Thoracic aorta (tissue), 2 donors: ENCODE measurements at places on chromosomes 1 and 21.

DNA sequence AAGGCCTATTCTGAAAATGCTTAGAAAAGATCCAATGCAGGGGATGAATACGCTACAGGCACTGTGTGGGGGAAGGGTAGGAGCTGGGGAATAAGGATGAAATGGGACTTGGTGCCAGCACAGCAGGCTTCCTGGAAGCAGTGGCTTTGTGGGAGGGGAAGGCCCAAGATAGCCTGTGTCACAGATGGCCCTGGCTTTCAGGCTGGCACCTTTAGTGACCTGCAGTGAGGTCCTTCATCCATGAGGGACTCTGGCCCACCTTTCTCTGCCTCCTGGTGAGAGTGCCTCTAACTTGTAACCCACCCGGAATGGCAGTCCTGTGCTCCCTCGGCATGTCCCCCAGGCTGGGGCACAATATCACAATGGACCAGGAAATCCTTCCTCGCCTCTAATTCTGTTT is 919 bp downstream of the CHI3L1 start:
- no peaks in the 10 kb centered on the region for H3K36me3 ChIP-seq
- no peaks in the 10 kb centered on the region for H3K27me3 ChIP-seq
- no peaks in the 10 kb centered on the region for H3K4me1 ChIP-seq
- H3K27ac ChIP-seq: no peak overlapping the region
- no peak overlapping the region for H3K4me3 ChIP-seq

DNA sequence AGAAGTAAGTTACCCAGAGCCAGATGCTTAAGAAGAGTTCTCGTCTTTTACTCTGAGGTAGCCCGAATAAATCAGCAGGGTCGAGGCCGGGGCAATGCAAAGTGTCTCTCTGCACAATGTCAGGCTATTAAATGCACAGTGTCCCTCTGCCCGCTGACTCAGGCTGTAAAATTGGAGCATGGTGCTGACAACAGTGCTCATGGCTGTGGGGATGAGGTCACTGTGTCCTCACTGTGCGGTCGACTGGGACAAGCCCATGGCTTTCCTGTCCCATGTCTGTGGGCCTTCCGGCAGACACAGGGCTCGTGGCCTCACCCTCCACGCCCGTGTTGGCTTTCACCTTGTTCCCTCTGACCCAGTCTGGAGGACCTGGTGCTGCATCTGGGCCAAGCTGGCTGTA is 14.6 kb upstream of the SLC2A1 start:
- no peak overlapping the region for H3K4me3 ChIP-seq
- H3K4me1 ChIP-seq: no peaks in the 10 kb centered on the region
- peaks cover 4% of the 10 kb centered on the region for H3K36me3 ChIP-seq
- no peaks in the 10 kb centered on the region for H3K27me3 ChIP-seq
- DNase-seq: no peak

- H3K36me3 ChIP-seq: no peaks in the 10 kb centered on the region
- H3K27me3 ChIP-seq: no peaks in the 10 kb centered on the region
- H3K27ac ChIP-seq: no peak overlapping the region
- H3K4me1 ChIP-seq: no peaks in the 10 kb centered on the region
- no peak overlapping the region for H3K4me3 ChIP-seq
- no peak for DNase-seq
These were observed 40.9 kb downstream of the KCNK1 start for GRCh38 chr1:233654658-233655280.

- peaks cover 28% of the 10 kb centered on the region for H3K4me1 ChIP-seq
- H3K4me3 ChIP-seq: no peak overlapping the region
- no peak for DNase-seq
- H3K27me3 ChIP-seq: no peaks in the 10 kb centered on the region
These were observed 85.6 kb downstream of the STUM start for GRCh38 chr1:226634166-226634588.

DNA sequence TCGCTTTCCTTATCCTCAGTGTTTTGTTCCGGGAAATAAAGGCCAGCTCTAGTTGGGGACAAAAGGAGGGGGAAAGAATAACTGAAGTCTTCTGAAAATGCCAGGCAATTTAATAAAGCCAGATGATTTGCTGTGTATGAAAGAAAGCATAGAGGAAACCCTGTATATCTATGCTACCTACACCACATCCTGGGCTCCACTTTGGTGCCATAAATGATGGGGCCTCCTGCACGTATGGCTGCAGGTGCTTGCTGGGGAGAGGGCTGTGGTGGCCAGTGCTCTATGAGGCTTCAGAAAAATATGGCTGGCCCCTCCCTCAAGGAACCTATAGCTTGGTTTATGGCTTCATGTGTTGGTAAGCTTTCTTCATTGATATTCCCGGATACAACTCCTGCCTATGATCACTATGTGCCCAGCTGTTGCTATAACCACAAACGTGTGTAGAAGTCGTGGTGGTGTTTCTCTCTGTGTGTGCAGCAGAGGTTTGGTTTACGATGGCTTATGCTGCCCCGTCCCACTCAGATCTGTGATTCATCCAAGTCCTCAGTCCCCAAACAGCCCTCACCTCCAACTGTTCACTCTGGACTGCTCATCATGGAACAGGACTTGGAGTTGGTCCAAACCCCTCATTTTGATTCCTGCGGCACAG is 59.5 kb downstream of the BACE2 start:
- H3K27ac ChIP-seq: no peak overlapping the region
- H3K4me3 ChIP-seq: no peak overlapping the region
- peaks cover 12% of the 10 kb centered on the region for H3K4me1 ChIP-seq
- no peak for DNase-seq
- H3K36me3 ChIP-seq: peaks cover 19% of the 10 kb centered on the region

GRCh38 chr1:107975851-107976250 is 10.9 kb upstream of the VAV3 start:
- H3K27me3 ChIP-seq: no peaks in the 10 kb centered on the region
- H3K36me3 ChIP-seq: no peaks in the 10 kb centered on the region
- H3K4me1 ChIP-seq: no peaks in the 10 kb centered on the region
- H3K27ac ChIP-seq: no peak overlapping the region
- no peak overlapping the region for H3K4me3 ChIP-seq

DNA sequence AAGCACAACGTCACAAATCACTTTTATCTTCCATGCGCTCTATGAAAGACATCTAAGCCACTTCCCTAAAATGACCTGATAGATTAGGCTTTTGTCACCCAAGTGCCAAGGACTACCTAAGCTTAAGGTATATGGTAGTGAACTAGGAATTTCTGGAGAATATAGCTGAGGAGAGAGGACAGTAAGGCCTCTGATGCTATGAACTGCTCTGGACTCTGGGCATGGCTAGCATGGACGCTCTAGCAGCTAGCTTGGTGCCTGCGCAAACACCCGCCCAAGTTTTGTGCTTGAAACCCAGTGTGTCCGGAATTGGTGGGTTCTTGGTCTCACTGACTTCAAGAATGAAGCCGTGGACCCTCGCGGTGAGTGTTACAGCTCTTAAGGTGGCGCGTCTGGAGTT is 42.5 kb downstream of the OR10J5 start:
- H3K4me3 ChIP-seq: no peak overlapping the region
- no peaks in the 10 kb centered on the region for H3K27me3 ChIP-seq
- H3K27ac ChIP-seq: no peak overlapping the region
- DNase-seq: no peak

DNA sequence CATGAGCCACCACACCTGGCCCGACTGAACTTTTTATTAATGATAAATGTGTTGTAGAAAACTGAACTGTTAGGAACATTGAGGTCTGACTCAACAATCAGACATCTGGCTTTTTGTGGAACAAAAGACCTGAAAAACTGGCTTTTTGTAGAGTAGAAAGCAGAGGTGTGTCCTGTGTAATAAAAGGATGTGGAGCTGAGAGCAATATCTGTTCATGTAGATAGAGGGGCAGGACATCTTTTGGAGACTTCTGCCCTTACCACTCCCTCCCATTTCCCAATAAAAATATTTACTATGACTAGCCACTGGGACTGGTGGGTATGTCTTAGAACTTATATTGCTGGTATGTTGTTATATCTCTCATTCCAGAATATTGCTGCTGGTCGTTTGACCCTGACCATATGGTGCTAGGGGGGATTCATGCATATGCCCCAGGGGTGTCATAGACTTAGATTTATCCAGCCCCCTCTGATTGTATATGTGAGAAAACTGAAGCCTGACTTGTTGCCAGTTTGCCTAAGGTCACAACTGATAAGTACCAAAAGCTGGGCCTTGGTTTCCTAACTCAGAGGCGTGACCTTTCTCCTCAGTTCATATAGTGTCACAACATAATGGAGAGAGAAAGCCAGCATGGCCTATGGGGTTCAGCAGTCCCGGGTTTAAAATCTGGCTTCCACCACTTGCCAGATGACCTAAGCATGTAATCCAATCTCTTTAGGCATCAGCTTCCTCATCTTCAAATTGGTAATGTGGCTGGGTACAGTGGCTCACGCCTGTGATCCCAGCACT is 33.5 kb upstream of the PIGV start:
- peaks cover 15% of the 10 kb centered on the region for H3K4me1 ChIP-seq
- no peak for DNase-seq
- no peaks in the 10 kb centered on the region for H3K27me3 ChIP-seq
- no peaks in the 10 kb centered on the region for H3K36me3 ChIP-seq
- no peak overlapping the region for H3K4me3 ChIP-seq

DNA sequence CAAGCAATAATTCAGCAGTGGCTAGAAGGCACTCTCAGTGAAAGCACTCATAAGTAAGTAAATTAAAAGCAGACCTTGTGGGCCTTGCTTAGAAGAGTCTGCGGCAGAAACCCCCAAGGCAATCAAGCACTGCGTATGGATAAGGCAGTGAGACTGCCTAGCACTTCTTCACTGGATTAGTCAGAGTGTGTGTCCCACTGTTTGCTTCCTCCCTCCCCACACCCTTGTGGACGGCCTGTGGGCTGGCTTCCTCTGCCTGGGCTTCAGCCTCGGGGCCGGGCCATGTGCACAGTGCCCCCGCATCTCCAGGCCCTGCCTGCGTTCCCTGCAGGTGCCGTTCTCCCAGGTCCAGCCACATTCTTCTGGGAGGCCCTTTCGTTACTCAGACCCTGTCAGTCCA is 23.8 kb downstream of the AGT start:
- no peaks in the 10 kb centered on the region for H3K4me1 ChIP-seq
- no peak for DNase-seq
- no peak overlapping the region for H3K4me3 ChIP-seq
- peaks cover 51% of the 10 kb centered on the region for H3K36me3 ChIP-seq
- H3K27ac ChIP-seq: no peak overlapping the region
- H3K27me3 ChIP-seq: no peaks in the 10 kb centered on the region

GRCh38 chr1:223776075-223776814 is 63.9 kb downstream of the CAPN2 start:
- no peak for DNase-seq
- no peak overlapping the region for H3K4me3 ChIP-seq
- peak overlapping the region; percentile 51 for H3K27ac ChIP-seq
- H3K36me3 ChIP-seq: peaks cover 38% of the 10 kb centered on the region

- no peak for DNase-seq
- H3K4me1 ChIP-seq: no peaks in the 10 kb centered on the region
- peak overlapping the region; percentile 20 for H3K27ac ChIP-seq
- H3K4me3 ChIP-seq: peak overlapping the region; percentile 86
- H3K36me3 ChIP-seq: no peaks in the 10 kb centered on the region
- H3K27me3 ChIP-seq: no peaks in the 10 kb centered on the region
These were observed 1.4 kb upstream of the CACNA1S start for GRCh38 chr1:201113451-201114244.

DNA sequence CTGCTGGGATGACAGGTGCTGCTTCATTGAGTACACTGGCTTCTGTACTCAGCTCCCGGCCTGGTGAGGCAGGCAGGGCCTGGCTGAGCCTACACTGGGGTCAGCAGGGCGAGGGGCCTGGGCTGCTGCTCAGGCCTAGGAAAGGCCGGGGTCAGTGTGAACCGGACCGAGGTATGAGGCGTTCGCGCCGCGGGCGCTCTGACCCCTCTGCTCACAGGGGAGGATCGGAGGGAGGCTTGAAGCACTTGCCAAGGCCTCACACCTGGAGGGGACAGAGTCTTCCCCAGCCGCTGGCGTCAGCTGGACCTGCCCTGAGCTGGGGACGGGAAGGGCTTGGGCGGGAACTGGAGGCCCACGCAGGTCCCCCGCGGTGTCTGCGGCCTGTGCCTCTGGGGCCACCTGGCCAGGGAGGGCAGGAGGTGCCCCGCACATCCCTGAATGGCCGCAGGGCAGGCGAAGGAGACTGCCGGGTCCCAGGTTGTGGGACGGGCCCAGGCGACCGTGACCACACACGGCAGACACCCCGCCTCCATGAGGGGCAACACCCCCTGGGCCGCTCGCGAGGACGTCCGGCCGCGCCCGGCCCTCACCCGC is 466 bp downstream of the PEX10 start:
- H3K27ac ChIP-seq: peak overlapping the region; percentile 75
- peaks cover 13% of the 10 kb centered on the region for H3K4me1 ChIP-seq
- no peak for DNase-seq
- peaks cover 16% of the 10 kb centered on the region for H3K36me3 ChIP-seq
- no peaks in the 10 kb centered on the region for H3K27me3 ChIP-seq

GRCh38 chr1:56508523-56508983 is 70.8 kb downstream of the PLPP3 start:
- H3K27ac ChIP-seq: no peak overlapping the region
- no peaks in the 10 kb centered on the region for H3K4me1 ChIP-seq
- H3K36me3 ChIP-seq: peaks cover 44% of the 10 kb centered on the region
- H3K4me3 ChIP-seq: no peak overlapping the region
- no peak for DNase-seq

- DNase-seq: no peak
- no peaks in the 10 kb centered on the region for H3K27me3 ChIP-seq
- peaks cover 55% of the 10 kb centered on the region for H3K4me1 ChIP-seq
- no peak overlapping the region for H3K4me3 ChIP-seq
These were observed 15.1 kb downstream of the PLEKHO1 start for GRCh38 chr1:150164779-150165178.

- no peak for DNase-seq
- H3K36me3 ChIP-seq: peaks cover 7% of the 10 kb centered on the region
- no peaks in the 10 kb centered on the region for H3K27me3 ChIP-seq
- peaks cover 9% of the 10 kb centered on the region for H3K4me1 ChIP-seq
- no peak overlapping the region for H3K27ac ChIP-seq
These were observed 11.5 kb downstream of the HIPK1 start for GRCh38 chr1:113940365-113941244.

DNA sequence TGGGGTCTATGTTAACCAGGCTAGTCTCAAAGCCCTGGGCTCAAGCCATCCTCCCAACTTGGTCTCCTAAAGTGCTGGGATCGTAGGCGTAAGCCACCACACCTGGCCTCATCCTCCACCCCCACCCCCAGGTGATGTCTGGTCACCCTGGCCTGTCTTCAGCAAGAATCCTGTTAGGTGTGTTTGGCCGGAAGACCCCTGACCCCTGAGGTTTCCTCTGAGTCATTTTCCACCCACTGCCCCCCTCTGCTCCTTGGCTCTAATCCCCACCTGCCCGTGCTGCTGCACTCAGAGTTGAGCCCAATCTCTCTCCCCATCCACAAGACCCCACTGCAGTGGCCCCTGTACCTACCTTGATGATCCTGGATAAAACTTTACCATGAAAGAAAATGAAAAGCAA is 25.2 kb downstream of the SLC66A1 start:
- no peak overlapping the region for H3K27ac ChIP-seq
- no peak overlapping the region for H3K4me3 ChIP-seq
- H3K27me3 ChIP-seq: no peaks in the 10 kb centered on the region
- no peak for DNase-seq
- H3K36me3 ChIP-seq: peaks cover 10% of the 10 kb centered on the region
- peaks cover 6% of the 10 kb centered on the region for H3K4me1 ChIP-seq

DNA sequence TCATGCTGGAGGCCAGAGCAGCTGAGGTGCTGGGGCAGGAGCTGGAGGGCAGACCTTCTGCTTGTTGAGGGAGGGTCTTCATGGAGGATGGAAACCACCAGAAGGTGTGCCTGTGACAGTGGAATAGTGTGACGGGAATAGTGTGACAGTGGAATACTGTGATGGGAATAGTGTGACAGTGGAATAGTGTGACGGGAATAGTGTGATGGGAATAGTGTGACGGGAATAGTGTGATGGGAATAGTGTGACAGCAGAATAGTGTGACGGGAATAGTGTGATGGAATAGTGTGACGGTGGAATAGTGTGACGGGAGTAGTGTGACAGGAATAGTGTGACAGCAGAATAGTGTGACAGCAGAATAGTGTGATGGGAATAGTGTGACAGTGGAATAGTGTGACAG is 325.1 kb downstream of the HHAT start:
- H3K4me1 ChIP-seq: no peaks in the 10 kb centered on the region
- H3K27ac ChIP-seq: no peak overlapping the region
- no peak overlapping the region for H3K4me3 ChIP-seq
- DNase-seq: no peak
